Fibroblast of skin of right biceps (primary cell): ENCODE measurements at places on chromosomes 1 and 21.

- DNase-seq, result no peak
These were observed 126.9 kb downstream of the FAF1 start for GRCh38 chr1:50833216-50833615.

GRCh38 chr1:62676611-62677356 lies 11.4 kb downstream of the DOCK7 start:
- peak; percentile 92 for DNase-seq

- no peak for DNase-seq
These were observed 39.9 kb upstream of the IFNAR2 start for GRCh38 chr21:33189824-33190223.

DNA sequence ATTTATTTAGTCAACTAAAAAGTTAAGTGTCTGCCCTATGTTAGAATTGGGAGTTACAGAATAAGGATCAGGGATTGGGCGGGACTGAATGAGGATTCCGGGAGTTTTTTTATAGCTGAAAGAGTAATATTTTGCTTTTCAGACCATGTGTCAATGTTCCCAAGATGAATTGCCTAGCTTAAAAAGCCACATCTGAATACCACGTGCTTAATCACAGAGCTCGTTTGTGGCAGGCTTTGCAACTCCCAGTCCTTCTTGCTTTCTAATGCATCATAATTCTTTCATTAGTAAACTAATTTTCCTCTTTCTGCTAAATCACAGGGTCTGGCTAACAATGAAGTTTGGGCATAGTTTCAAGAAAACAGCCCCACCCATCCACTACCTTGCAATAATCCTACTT lies 4.2 kb upstream of the BCL10 start:
- DNase-seq, result peak; percentile 23

GRCh38 chr1:178606839-178607238 lies 93.9 kb downstream of the TEX35 start:
- no peak for DNase-seq

DNA sequence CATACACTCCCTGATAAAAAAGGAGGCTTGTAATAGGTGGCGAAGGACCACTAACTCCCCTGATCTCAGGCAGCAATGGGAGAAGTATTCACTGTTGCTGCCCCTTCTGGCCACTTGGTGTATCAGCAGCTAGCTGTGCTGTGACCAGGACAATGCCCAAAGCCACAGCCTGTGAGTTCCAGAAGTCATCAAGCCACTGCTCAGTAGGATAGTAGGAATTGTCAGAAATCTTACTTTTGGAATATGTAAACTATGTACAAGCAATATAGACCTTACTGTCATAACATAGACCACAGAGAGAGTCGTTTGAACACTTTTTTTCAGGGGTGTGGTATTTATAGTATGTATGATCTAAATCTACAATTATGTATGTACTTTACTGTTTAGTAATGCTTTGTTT lies 248.3 kb upstream of the CAMK1G start:
- peak; percentile 60 for DNase-seq

DNA sequence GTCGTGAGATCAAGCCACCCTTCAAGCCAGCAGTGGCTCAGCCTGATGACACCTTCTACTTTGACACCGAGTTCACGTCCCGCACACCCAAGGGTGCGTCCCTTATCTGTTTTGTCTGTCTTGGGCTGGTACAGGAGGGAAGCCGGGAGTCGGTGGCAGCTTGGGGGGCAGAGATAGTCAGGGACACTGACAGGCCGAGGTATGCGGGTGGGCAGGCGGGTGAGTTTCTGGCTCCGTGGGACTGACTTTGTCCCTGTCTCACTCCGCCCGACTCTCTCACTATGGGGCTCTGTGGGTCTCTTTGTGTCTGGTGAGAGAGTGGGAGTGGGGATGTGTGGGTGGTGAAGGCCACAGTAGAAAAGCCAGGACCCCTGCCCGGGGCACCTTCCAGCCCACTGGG lies 27.4 kb downstream of the RPS6KA1 start:
- DNase-seq, result no peak

- no peak for DNase-seq
These were observed 41.9 kb downstream of the NPHP4 start for GRCh38 chr1:5950201-5950895.

- DNase-seq, result no peak
These were observed 7.4 kb downstream of the SCAF4 start for GRCh38 chr21:31724552-31724951.

GRCh38 chr1:80274256-80274655 lies 1267.7 kb upstream of the ADGRL4 start:
- no peak for DNase-seq

DNA sequence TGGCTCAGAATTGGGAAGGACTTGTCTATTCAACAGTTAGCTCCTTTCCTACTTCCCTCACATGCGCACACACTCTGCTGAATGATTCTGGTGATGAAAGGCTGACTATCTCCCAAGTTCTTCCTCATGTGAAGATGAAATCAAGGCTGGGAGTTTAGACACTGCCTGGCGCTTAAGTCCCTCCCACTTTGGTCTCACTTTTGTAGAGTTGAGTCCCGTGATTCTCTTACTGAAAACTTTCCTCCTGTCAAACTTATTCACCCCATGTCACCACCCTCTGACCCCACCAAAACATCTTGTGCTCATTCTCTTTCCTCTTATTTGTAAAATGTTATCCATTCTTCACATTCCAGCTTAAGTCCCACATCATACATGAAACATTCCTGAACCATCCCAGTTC lies 8.4 kb upstream of the MRPS6 start:
- DNase-seq, result peak; percentile 62

- DNase-seq, result no peak
These were observed 83.6 kb downstream of the GALNT2 start for GRCh38 chr1:230150615-230151014.

- DNase-seq, result no peak
These were observed 77.5 kb downstream of the CD34 start for GRCh38 chr1:207833381-207833780.

- DNase-seq, result no peak
These were observed 23.4 kb downstream of the CNIH3 start for GRCh38 chr1:224639426-224639975.

GRCh38 chr1:39422614-39423013 lies 68.8 kb upstream of the BMP8A start:
- DNase-seq, result no peak

GRCh38 chr1:191695865-191696264 lies 462.4 kb upstream of the RGS18 start:
- peak; percentile 32 for DNase-seq

DNA sequence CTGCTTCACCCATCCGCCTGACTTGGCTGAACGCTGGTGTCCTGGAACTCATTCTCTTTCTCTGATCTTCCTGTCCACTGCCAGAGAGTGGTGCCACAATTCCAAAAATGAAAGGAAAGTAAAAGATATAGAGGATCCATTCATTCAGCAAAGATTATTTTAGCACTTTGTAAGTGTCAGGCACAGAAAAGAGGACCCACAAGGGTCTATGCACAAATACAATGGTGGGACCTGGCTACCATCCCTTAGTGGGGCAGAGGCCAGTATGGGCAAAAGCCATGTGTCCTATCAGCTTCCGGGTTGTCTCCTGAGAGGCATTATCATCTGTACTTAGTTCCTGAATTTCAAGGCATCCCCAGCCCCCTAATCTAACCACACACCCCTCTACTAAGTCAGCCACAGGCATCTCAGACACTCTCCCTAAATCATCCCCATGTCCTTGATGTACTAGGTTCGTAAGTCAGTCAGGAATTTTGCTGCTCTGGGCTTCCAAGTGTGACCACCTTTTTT lies 19.0 kb downstream of the SSR2 start:
- peak; percentile 83 for DNase-seq

- DNase-seq, result peak; percentile 43
These were observed 624 bp downstream of the ARHGAP29 start for GRCh38 chr1:94236630-94237290.

DNA sequence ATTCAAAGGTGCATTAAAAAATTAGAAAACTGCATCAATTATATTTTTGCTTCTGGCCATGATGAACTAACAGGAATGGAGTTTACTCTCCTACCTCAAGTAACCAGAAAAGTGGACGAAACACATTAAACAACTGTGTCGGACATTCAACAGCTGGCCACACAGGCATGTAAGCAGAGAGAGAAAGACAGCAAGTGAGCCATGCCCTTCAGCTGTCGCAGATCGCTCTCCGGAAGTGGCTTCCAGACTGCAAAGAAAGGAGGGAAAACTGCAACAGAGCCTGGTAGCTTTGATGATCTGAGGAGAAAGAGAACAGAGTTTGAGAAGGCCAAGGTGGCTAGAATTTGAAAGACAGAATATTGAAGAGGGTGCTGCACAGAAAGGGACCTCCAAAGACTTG lies 557.2 kb downstream of the MATN1 start:
- DNase-seq, result no peak

DNA sequence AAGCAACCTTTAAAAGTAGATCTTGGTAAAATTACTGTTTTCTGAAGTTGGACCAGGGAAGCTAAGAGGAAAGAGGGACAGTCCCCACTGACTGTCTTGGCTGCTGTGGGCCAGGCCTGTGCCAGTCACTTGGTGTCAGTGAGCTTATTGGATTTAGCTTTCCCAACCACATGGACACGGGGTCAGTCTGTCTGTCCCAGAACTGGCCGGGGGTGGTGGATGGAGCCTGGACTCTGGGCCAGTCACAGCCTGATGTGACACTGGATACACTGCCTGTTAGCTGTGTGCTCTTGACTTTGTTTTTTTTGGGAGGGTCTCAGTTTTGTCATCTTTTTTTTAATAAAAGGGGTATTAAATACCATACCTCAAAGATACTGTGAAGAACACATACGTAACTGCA lies 96.7 kb downstream of the GALNT2 start:
- DNase-seq, result no peak

DNA sequence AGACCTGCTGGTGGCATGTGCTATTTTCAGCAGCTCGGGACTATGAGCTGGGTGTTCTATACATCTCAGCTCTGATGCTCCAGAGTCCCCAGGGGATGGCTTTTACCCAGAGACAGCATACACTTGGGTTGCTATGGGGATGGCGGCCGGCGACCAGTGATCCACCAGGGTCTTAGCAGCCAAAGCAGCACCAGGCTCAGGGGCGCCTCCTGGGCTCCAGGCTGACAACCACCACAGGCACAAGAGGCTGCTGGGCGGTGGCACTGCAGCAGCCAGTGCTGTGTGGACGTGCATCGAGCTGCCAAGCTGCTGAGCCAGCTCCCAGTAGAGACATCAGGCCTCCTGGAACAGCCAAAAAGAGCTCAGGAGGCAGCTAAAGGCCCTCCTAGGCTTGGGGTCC lies 37.6 kb upstream of the CLSTN1 start:
- DNase-seq, result no peak

- DNase-seq, result peak; percentile 30
These were observed 166.6 kb downstream of the DYRK1A start for GRCh38 chr21:37532868-37533780.

DNA sequence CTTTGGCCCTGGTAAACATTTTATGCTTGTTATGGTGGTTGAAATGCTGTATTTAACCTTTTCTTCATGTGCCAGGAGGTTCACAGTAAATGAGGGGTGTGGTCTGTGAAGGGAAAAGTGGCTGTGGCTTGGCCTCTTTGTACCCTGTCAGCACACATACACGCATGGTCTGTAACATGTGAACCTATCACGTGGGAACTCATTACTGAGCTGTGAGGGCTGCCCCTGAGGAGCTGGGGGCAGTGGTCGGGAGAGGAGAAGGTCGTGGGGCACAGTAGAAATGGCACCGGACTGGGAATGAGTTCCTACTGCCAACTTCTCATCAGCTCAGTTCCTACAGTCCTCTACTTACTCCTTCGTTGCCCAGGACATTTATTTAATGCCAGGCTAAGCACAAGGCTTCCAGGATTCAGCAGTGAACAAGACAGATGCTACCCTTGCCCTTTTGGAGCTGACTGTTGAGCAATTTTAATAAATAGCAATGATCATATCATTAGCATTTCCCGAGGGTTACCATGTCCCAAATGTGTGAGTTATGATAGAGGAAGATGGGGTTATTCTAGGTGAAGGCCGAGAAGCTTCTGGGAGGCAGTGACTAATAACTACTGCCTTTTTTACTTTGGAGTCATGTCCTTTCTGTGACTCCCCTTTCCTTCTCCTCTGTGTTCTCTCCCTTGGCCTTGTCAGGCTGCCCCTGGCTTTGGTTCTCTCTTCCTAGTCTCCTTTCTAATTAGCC lies 38.8 kb downstream of the DDR2 start:
- peak; percentile 87 for DNase-seq

DNA sequence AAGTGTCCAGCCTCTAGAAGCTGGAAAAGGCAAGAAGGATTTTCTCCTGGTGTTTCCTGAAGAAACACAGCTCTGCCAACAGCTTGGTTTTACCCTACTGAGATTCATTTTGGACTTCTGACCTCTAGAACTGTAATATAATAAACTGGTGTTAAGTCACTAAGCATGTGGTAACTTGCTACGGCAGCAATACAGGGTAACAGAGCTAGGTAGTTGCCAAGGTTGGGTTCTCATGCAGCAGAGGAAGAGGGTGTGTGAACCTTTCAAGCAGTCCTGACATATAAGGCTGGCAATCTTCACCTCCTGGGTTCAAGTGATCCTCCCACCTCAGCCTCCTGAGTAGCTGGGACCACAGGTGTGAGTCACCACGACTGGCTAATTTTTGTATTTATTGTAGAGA lies 36.0 kb downstream of the GNG4 start:
- DNase-seq, result no peak

- no peak for DNase-seq
These were observed 75.8 kb downstream of the ALPL start for GRCh38 chr1:21585037-21585436.

DNA sequence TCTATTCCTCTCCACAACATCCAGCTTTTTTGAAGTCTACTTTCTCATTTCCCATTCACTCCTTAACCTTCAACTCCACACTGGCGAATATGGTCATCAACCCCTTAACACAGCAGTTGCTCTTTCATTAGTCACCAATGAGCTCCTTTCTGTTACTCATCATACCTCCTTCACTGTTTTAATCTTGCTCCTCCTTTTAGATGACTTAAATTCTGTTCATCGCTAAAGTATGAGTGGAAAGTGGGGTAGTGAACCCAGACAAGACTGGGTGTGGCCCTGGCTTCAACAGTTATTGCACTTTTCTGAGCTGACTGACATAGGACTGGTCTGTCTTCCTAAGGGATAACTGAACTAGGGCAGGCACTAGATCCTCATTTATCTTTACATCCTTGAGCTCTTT lies 51.3 kb downstream of the AKT3 start:
- peak; percentile 95 for DNase-seq

- no peak for DNase-seq
These were observed 315.5 kb upstream of the DEPDC1 start for GRCh38 chr1:68812333-68812732.

DNA sequence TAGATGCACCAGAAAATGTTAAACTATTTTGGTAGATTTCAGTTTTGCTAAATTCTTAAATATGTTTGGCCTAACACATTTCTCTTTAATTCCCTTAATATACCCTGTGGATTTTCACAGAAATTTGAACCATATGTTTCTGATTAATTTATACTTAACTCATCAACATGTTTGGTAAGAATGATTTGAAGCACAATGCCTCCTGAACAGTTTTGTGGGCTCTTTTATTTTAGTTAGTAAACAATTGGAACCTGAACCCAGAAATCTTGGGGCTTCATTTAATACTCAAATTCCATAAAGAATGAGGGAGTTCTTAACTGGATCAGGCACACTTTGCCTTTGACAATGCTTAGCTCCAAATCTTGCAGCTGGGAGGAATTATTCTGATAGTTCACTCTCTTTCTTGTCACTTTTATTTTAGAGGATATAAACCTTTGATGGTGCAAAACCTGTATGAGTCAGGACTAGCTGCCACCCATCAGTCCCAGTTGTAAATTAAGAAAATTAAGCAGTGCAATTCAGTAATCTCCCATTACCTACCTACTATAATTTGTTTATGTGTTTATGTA lies 24.6 kb upstream of the LYPLAL1 start:
- DNase-seq, result no peak

GRCh38 chr21:21968810-21969209 lies 970.6 kb downstream of the NCAM2 start:
- DNase-seq, result no peak

GRCh38 chr1:14071581-14071980 lies 371.6 kb downstream of the PRDM2 start:
- DNase-seq, result no peak
